ENCODE measurements at places on chromosomes 5 and 9. TPM values are rescaled to one million over a fixed set of nuclear protein-coding genes. Genes with fewer than 3 reads are reported as not detected.

Gene UNC5A
- total RNA-seq: not detected

Gene TICAM2
- total RNA-seq: 0.55 TPM

Gene RNF20
- total RNA-seq: 41.3 TPM

Gene PTPN3
- total RNA-seq: not detected

Gene FBN2
- total RNA-seq: not detected

Gene PCDHGA6
- 0.11 TPM for total RNA-seq

Gene CNTFR
- not detected for total RNA-seq

Gene NEUROG1
- not detected for total RNA-seq

Gene TLX3
- total RNA-seq: not detected

Gene ELL2
- 11.1 TPM for total RNA-seq

Gene CYSRT1
- total RNA-seq: 0.42 TPM

Gene LRRTM2
- total RNA-seq: 0.26 TPM

Gene OLFM1
- total RNA-seq: not detected

Gene EFNA5
- total RNA-seq: not detected

Gene PCDHA11
- total RNA-seq: not detected

Gene PCDHB5
- total RNA-seq: not detected

Gene RABEPK
- total RNA-seq: 15.0 TPM

Gene PCDHB10
- not detected for total RNA-seq

Gene NMRK1
- 28.2 TPM for total RNA-seq

Gene MCIDAS
- total RNA-seq: not detected

Gene ZNF483
- 2.3 TPM for total RNA-seq

Gene FOXI1
- total RNA-seq: not detected

Gene PALM2AKAP2
- total RNA-seq: not detected

Gene IRX2
- not detected for total RNA-seq

Gene CAMLG
- total RNA-seq: 23.1 TPM

Gene PCDHB12
- total RNA-seq: not detected

Gene SH2D3C
- 75.6 TPM for total RNA-seq

Gene SLC6A19
- total RNA-seq: not detected

Gene F2RL2
- not detected for total RNA-seq

Gene ELAVL2
- not detected for total RNA-seq

Gene PGM5
- not detected for total RNA-seq

Gene PKN3
- 8.0 TPM for total RNA-seq

Gene PRR16
- not detected for total RNA-seq

Gene LCN15
- total RNA-seq: not detected

Gene MAP1B
- not detected for total RNA-seq

Gene RASEF
- total RNA-seq: not detected

All from activated CD8-positive, alpha-beta T cell treated with anti-CD3 and anti-CD28 coated beads, Interleukin-2, amount 10 ng/mL, durations not matched to agents 7 days and 5 days (primary cell).